ENCODE measurements at places on chromosomes 5 and 9. TPM values are rescaled to one million over a fixed set of nuclear protein-coding genes. Genes with fewer than 3 reads are reported as not detected.

The EXOSC2 gene
- 15.5 TPM for total RNA-seq

The FRRS1L gene
- not detected for total RNA-seq

The SLC6A7 gene
- total RNA-seq, result not detected

The GFI1B gene
- total RNA-seq, result not detected

The ABO gene
- total RNA-seq, result 0.61 TPM

The PCDHB6 gene
- total RNA-seq, result 0.34 TPM

DNA sequence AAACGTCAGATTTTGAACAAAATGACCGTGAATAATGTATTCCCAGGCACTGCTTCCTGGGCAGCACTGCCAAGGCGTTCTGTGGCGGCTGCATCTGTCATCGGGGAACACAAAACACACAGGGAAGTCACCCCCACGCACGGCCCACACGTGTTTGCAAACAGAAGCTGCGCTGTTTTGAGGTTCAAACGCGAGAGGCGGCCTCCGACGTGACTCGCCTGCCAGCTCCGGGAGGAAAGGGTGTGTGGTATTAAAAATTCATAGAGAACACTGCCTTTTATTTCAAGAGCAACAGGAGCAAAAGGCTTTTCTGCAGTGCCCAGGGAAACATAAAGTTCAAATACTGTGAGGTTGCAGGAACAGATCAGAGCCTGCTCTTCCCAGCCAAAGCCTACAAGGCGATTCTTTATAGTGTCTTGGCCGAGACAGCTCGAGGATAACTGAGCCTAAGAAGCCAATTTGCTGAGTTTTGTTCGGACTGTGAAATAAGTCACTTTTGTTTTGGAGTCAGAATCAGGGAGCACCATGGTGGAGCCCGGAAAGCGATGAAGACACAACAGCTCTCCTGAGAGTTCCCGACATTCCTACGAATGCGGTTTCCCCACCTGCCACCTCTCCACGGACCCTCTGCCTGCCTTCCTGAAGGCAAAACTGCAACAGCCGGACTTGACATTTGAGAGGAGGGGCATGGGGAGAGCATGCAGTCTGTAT, 115.3 kb upstream of the IRX2 start:
- H3K4me1 ChIP-seq, result no peaks in the 10 kb centered on the region
- H3K27ac ChIP-seq, result no peak overlapping the region
- no peaks in the 10 kb centered on the region for H3K36me3 ChIP-seq
- no peak for DNase-seq

GRCh38 chr9:98806394-98807035, 955 bp upstream of the GALNT12 start:
- H3K27me3 ChIP-seq, result peaks cover 5% of the 10 kb centered on the region
- peaks cover 8% of the 10 kb centered on the region for H3K4me1 ChIP-seq
- no peaks in the 10 kb centered on the region for H3K36me3 ChIP-seq
- no peak for DNase-seq

DNA sequence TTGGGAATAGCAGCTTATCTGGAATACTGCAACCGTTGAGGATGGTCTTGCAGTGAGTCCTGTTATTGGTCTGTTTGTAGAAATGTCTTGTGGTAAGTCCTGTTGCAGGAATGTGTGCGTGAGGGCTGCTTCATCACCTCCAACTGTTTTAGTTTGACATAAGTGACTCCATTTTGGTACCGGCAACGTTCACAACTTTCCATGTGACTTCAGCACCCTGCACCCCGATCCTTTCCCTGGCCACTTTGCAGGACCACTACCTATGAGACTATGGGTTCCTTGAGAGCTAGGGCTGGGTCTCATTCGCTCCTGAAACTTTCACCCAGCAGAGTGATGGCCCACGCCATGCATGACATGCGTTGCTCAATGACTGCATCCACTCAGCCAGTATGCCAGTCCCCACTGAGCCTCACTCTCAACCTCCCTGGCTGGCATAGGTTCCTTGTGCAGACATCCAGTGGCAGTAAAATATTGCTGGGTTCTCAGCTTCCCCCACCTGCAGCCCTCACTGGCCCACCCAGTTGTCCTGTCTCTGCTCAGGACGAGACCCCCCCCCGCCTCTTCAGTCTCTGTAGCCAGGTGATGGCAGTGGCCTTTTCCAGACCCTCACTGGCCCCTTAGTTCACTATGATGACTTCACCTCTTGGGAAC, 8.0 kb downstream of the SURF6 start:
- no peaks in the 10 kb centered on the region for H3K4me1 ChIP-seq
- peaks cover 36% of the 10 kb centered on the region for H3K36me3 ChIP-seq
- no peaks in the 10 kb centered on the region for H3K27me3 ChIP-seq
- DNase-seq, result no peak
- H3K27ac ChIP-seq, result no peak overlapping the region
- H3K4me3 ChIP-seq, result no peak overlapping the region

DNA sequence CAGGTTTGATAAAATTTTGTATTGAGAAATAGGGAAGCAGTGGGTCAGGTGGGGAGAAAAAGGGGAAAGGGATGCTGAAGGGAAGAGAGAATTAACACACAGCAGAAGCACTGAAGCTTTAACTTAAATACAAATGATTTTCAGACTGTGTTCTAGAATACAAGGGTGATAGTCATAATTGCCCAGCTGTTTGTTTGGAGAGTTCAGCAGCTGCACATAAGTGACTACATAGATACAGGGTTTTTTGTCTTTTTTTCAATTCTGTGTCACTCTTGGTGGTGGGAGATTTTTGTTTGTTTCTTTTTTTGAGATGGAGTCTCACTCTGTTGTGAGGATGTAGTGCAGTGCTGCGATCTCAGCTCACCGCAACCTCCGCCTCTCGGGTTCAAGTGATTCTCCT, 590.4 kb upstream of the SEMA6A start:
- no peaks in the 10 kb centered on the region for H3K4me1 ChIP-seq
- H3K36me3 ChIP-seq, result no peaks in the 10 kb centered on the region
- no peaks in the 10 kb centered on the region for H3K27me3 ChIP-seq
- H3K27ac ChIP-seq, result no peak overlapping the region

- H3K4me3 ChIP-seq, result peak within 1 kb of the TSS; percentile 67
- no peak within 1 kb of the TSS for H3K27ac ChIP-seq
- peaks cover 5% of the 10 kb centered on the region for H3K4me1 ChIP-seq
Observed at GRCh38 chr5:44389090-44389822, at the start of gene FGF10. Gene FGF10 (minus strand): TSS chr5:44389420. CDS start chr5:44388682, 738 bp downstream.

DNA sequence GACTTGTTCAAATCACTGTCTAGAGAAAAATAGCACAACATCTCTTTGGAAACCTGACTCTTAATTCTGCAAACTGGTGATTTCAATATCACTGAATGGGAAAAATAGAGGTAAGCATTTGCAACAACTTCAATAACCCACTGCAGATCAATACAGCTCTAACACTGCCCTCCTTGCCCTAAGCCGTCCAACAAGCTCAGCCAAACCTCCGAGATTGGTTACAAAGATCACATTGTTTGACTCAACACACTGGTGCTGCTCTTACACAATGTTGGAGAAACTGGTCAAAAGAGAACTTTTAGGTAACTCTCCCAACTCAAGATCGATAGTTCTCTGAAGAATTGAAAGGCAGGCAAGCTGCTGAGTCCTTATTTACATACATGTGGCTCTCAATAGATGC, 150.4 kb downstream of the SPOCK1 start:
- no peak overlapping the region for H3K27ac ChIP-seq
- no peak for DNase-seq
- H3K4me1 ChIP-seq, result no peaks in the 10 kb centered on the region
- H3K27me3 ChIP-seq, result no peaks in the 10 kb centered on the region

DNA sequence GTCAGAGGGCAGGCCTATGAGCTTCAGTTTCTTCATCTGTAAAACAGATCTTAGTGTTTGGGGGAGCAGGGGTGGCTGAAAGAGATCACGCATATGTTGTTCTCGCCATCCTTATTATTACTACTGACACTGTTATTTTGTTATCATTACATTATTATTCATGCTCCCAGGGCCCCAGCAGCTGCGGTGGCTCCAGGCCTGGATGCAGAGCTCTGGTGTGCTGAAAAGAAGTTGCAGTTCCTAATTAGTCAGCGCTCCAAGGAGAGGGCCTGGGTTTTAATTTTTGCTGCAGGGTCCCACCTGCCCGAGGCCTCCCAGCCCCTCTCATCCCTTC, 19.5 kb downstream of the CXXC5 start:
- peak overlapping the region; percentile 67 for H3K4me3 ChIP-seq
- H3K27ac ChIP-seq, result peak overlapping the region; percentile 98
- no peaks in the 10 kb centered on the region for H3K36me3 ChIP-seq
- H3K27me3 ChIP-seq, result no peaks in the 10 kb centered on the region
- peaks cover 97% of the 10 kb centered on the region for H3K4me1 ChIP-seq

Measured in psoas muscle (tissue), 8 donors.